ENCODE measurements at places on chromosomes 3 and 15. TPM values are rescaled to one million over a fixed set of nuclear protein-coding genes. Genes with fewer than 3 reads are reported as not detected.

ANKDD1A gene
- total RNA-seq = 7.0 TPM

TMEM89 gene
- not detected for total RNA-seq

PRR20G gene
- not detected for total RNA-seq

SIAH2 gene
- total RNA-seq = 32.6 TPM

GOLGA6L7 gene
- total RNA-seq = not detected

DAZL gene
- 0.37 TPM for total RNA-seq

ZDHHC19 gene
- not detected for total RNA-seq

NR2E3 gene
- total RNA-seq = 0.20 TPM

UROC1 gene
- total RNA-seq = not detected

SLCO2A1 gene
- under 0.01 TPM for total RNA-seq

MASP1 gene
- total RNA-seq = 7.0 TPM

Data from subcutaneous preadipocyte (primary cell).